NCI-H460 (cell line): ENCODE measurements at places on chromosomes 7 and 10. TPM values are rescaled to one million over a fixed set of nuclear protein-coding genes. Genes with fewer than 3 reads are reported as not detected.
A peak's percentile ranks its signal among the peaks of the same experiment; 100 is the strongest.

The C10orf120 gene
- total RNA-seq = not detected in 2 replicates

The TAS2R5 gene
- 0.50 and 0.66 TPM in 2 replicates for total RNA-seq

- DNase-seq = no peak
These were observed 9.9 kb downstream of the TTYH3 start for GRCh38 chr7:2641406-2642393.

The BICC1 gene
- 0.49 and 0.52 TPM in 2 replicates for total RNA-seq

DNA sequence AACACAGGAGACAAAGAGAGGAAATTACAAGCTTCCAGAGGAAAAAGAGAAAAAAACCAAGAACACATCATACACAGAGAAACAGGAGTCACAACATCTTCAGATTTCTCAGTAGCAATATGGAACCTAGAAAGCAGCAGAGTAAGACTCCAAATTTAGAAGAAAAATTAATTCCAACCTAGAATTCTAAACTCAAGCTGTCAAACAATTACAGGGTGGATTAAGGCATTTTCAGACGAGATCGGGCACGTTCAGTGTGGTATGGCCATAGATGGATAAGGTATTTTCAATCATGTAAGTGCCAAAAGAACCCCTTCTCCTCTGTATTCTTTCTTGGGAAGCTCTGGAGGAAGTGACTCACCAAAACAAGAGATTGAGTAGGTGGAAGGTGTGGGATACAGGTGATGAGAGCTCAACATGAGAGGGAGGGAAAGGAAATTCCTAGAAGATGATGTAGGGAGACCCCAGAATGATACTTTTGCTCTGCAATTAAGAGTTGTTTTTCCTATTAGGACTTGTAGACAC lies 51.6 kb downstream of the FAM204A start:
- no peak for DNase-seq

DNA sequence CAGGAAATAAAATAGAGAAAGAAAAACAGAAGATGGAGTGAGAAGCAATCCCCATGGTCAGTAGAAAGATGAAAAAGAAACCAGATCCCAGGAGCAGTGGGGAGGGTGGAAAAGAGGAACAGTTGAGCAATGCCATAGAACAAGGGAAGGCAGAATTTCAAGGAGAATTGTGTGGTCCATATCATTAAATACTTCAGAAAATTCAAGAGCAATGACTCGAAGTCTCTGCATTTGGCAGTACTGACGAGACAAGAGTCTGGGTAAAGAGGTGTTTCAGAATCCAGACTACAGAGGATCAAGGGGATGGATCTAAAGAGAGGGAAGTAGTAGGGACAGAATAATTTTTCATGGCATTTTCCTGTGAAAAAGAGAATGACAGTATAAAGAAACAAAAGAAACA lies 512.6 kb downstream of the PHTF2 start:
- DNase-seq = no peak

GRCh38 chr7:92808006-92808405 lies 28.4 kb downstream of the CDK6 start:
- no peak for DNase-seq

DNA sequence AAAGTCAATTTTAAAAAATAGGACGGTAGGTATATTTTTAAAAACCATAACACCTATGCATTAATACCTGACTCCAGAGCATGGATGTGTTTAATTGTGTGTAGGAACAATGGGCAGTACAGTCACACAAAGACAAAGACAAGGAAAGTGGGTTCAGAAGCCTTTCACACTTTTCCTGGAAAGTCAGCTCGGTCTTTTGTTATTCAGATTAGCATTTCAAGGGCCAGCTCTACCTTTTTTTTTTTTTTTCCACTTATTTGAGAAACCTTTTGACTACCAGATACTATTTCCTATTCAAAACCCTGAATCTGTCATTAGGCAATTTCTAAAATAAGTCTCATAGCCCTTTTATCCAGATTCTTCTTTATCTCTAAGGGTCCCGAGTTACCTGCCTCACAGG lies 401.9 kb downstream of the PARD3 start:
- no peak for DNase-seq

DNA sequence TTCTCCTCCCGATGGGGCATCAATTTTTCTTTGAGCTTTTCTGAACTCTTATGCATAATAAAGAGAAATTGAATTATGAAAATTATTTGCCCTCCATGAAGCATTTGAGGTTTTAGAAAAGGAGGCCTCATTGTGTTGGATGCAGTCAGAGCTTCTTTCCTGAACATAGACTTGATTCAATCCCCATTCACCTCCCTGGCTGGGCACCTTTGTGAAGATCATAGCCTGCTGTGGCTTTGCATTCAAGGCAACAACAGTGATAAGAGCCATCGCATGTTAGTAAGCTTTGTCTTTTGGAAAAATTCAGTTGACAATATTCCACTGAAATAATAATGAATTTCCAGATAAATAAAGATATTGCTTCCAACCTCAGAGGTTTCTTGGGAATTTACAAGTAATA lies 87.1 kb downstream of the TRIL start:
- DNase-seq = no peak

The CPN1 gene
- not detected in 2 replicates for total RNA-seq

DNA sequence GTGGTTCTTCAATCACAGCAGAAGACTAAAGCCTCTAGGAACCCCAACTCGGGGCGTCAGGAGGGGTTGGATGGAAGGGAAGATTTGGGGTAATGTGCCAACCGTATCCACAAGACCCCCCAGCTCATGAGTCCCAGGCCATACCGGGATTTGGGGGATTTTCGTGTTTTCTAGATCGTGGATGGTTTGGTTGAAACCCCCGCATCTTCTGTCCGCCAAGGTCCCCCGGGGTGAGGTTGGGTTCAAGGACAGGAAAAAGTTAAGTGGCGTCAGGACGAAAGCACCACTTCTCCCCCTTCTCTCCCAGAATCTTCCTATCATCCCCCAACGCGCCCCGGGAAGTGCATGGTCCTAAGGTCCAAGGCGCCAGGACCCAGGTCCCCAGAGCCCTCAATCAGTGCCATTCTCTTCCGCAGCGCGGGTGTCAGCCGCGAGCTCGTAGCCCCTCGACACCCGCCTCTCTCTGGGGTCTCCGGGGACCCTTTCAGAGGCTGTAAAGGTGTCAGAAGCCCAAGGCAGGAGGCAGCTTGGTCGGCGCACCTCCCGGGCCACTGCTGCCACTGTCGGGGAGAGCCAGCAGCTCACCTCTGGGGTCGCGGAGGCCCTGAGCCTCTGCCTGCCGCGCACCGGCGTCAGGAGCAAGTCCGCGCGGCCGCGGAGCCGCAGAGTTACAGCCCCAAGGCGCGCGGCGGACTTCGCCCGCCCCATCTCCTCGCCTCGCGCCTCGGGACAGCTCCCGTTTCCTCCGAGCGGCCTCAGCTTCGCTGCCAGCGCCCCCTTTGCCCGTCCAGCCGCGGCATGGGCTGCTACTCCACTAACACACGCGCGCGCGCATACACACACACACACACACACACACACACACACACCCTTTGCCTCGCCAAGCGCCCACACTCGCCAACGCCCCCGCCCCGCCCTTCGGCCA lies 1.5 kb downstream of the MKX start:
- DNase-seq = no peak

The ZPBP gene
- not detected in 2 replicates for total RNA-seq

DNA sequence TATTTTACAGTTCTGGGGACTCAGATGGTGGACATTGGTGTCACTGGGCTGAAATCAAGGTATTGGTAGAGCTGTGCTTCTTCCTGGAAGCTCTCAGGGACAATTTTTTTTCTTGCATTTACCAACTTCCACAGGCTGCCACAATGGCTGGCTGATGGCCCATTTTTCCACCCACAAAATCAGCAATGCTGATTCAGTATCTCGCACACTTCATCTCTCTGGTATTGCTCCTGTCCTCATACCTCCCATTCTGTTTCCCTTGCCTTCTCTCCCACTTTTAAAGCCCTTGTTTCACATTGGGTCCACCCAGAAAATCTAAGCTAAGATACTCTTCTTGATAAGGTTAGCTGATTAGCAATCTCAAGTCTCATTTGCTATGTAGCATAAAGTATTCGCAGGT lies 530.9 kb upstream of the POM121L12 start:
- no peak for DNase-seq

- DNase-seq = no peak
These were observed 357.9 kb downstream of the PTEN start for GRCh38 chr10:88221010-88221973.

DNA sequence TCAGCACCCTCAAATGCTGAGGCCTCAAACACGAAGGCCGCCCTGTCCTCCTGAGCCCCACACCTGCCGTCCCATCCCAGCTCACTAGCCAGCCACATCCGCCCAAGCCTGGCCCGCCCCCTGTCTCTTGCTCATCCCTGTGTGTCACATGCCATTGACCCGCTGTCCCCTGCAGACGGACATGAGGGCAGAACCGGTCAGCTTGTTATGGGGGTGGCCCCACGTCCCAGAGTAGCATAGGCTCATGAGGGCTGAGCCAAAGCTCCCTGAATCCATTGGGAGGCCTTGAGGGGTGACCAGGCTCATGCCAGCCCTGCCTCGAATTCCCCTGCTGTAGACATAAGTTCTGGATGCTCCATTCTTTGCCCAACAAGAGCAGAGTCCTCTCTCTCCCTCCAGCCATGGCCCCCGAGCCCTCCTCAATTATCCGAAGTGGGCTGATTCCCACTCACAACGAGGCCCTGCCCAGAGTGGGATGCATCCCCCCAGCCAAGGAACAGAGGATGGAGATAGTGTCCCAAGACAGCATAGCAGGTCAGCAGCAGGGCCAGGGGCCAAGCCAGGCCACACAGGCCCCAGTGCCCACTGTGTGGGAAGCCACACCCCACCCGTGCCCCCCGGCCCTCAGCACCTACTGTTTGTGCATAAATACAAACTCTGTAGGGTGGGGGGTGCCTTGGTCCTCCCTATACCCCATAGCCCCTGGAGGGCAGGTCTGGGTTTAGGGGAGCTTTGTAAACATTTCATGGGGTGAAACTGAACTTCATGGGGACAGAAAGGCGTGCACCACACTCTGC lies 42.1 kb downstream of the EBF3 start:
- DNase-seq = no peak

The ARHGAP12 gene
- 31.5 and 35.9 TPM in 2 replicates for total RNA-seq

DNA sequence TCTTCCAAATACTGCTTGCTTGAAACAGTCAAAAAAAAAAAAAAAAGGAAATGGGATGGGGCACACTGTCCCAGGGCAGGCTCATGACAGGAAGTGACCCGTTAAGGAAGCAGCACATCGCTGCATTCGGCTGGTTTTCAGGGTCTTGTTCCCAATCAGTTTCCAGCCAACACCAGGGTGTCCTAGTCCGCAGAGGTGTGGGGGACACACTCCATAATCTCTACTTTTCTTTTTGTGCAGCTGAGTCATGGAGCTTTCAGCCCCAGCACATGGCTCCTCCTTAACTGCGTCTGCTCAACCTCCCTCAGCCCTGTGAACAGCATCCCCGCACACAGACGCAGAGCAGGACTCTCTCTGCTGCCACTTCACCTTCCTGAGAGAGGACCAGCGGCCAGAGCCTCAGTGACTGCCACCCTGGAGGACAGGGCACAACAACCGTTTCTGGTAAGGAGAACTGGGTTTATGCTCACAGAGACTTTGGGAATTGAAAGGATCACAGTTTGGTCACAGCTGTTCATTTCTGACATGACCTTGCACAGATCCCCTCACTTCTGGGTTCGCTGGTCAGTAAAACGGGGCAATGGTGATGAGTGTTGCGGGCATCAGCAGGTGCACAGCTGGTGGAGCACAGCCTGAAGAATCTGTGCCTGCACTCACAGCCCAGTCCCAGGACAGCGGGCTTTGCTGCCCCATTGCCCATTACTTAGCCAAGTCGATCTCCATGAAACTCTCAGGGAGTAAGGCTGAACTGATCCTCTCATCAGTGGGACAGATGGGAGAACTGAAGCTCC lies at the start of gene GIMAP5:
Gene GIMAP5, plus strand, starts transcription at position 154 of the 791 bp plus-strand sequence. CDS start 3,467 bp downstream, outside the sequence.
- DNase-seq = no peak

- DNase-seq = peak; percentile 89
These were observed 636.2 kb upstream of the IGFBP3 start for GRCh38 chr7:46557295-46557711.

The PVRIG gene
- not detected in 2 replicates for total RNA-seq

The ZNF804B gene
- not detected in 2 replicates for total RNA-seq

The PTPRE gene
- total RNA-seq = 4.0 and 4.6 TPM in 2 replicates

The SLC18A3 gene
- total RNA-seq = not detected in 2 replicates

The GIMAP8 gene
- total RNA-seq = not detected in 2 replicates

The OR2A42 gene
- total RNA-seq = not detected in 2 replicates

DNA sequence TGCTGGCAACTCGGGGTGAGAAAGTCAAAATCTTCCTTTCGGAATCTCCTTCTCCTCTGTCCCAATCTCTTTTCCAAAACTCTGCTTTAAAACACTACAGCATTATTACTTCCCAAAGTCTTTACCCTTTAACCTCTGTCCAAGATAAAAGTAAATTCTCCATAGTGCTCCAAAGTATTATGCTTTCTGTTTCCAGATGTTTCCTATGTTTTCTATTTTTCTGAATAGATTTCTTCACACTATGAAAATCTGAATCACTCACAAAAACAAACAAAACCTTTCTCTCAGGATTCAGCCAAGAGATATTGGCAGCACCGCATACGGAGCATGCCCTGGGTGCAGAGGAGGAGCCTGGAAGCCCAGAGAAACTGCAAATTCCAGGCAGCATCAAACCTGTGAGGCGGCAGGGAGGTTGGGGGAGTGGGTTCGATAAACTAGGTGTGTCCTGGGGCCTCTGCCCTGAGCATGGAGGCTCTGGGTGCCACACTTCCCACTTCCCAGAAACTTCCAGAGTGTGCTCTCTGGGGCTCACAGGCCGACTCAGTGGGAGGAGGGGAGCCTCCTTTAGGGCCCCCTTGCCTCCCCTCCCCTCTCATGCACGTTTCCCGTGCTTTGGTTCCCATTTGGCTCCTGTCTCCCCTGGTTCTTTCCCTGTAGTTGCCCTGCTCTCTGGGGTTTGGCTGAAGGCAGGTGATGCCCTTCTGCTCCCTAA lies 35.6 kb downstream of the VIPR2 start:
- DNase-seq = no peak

- DNase-seq = no peak
These were observed 489.0 kb upstream of the AUTS2 start for GRCh38 chr7:69109246-69109645.

- DNase-seq = no peak
These were observed 143.2 kb upstream of the RET start for GRCh38 chr10:42933448-42934340.
